ENCODE measurements at places on chromosomes 11 and 22. TPM values are rescaled to one million over a fixed set of nuclear protein-coding genes. Genes with fewer than 3 reads are reported as not detected.
A peak's percentile ranks its signal among the peaks of the same experiment; 100 is the strongest.

- DNase-seq = peak; percentile 84
These were observed 33.7 kb downstream of the C11orf71 start for GRCh38 chr11:114366331-114367243.

DNA sequence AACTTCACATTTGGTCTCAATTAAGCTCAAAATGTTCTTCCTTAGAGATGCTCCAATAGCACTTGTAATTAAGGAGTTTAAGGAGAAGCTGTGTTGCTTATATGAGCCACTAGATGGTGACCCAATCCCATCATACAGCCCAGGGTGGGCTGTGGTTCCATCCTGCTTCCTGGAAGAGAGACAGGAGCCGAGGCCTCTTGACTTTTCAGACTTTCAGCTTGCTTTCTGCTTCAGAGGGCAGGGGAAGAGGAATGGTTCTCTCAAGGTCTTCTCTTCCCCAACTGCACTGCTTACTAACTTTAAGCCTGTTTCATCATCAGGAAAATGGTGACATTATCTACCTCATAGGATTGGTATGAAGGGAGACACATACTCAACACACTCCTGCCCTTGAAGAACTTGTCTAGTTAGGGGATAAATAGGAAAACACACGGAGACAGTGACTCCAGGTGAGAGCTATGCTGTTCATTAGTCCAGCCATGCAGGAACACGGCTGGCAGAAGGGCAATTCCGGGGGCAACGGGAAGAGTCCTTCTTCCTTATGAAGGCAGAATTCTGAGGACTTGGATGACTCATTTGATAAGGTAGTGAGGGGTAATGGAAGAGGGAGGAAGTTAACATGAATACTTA, 20.1 kb downstream of the TMEM218 start:
- DNase-seq = peak; percentile 34

DNA sequence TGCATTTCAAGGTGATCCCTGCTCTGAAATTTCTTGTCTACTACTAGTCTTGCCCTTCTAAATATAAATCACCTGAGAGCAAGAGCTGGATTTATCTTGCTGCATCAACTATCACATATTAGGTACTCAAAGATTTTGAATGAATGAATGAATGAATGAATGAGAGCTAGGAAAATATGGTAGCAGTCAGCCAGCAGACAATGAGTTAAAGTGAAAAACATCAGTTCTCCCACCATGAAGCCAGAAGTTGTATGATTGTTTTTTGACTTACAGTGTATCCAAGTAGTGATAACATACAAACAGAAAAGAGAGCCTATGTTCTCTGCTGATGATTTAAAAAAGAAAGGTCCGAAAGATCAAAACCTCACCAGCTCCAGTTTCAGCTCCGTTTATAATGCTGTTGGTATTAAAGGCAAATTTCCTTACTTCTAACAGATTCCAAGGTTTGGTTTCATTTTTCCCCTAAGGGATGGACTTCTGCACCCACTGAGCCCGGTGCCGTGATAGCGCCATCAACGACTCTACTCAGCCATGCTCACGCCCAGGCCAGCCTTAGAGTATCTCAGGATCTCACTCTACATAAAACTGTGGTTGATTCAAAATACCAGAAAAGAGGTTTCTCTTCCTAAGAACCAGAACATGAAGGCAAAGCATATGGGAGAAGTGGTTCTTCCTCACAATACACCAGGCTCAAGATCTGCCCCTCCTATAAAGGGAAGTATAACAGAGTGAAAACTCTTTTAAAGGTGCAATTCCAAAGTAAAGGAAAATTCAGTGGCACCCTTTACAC, 92.0 kb downstream of the SGSM3 start:
- DNase-seq = no peak

- no peak for DNase-seq
These were observed 29.2 kb downstream of the GRAMD4 start for GRCh38 chr22:46649141-46650077.

DNA sequence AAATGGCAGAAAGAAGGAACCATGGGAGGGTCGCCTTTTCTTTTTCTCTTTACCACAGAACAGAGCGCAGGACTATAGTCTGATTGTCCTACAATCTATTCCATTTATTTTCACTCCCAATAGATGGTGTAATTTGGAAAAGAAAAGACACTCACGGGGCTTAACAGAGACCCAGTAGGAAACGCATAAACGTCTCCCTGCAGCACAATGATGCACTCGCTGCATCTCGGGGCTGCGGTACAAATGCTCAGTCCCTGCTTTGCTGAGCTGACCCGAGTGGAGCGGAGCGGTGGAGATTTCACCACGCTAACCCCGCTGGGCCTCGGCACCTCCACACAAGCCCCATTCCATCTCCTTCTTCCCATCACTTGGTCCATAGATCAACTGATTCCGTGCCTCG, 1.5 kb downstream of the FEZ1 start:
- DNase-seq = no peak

DNA sequence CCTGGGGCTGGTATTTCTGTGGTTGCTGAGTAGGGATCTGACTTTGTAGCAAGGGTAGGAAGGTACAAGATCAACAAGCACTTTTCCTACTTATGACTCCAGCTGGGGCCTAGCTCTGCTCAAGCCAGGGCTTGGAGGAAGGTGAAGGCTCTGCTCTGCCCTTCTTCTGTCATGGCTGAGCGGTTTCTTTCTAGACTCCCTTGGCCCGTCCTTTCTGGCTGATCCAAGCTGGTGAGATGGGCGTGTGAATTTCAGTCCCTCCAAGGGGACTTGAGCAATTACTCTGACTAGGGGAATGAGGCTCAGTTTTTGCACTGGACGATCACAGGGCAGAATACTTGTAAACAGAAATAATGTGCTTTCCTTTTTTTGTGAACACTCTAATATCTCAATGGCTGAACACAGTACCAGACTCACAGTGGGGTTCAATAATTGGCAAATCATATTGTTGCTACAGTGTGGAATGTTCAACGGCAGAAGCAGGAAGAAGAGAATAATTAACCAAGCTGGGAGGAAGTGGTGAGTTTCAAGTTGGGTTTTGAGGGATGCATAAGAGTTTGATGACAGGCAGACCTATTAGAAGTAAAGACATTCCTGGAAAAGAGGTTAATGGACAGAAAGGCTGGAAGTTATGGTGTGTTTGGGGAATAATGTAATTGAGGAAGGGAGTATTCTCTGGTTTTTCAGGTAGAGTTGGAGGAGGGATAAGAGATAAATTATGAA, 507.6 kb downstream of the MIAT start:
- DNase-seq = no peak

NPAS4 gene
- total RNA-seq = not detected

KCNE3 gene
- not detected for total RNA-seq

UPK3A gene
- total RNA-seq = not detected

Measured in A172 (cell line).